ENCODE measurements at places on chromosomes 2 and 18.

GRCh38 chr2:20012282-20013125 is at the start of gene MATN3:
Gene MATN3 (minus strand): TSS chr2:20012668. CDS start chr2:20012631, 37 bp downstream.
- no peak for DNase-seq

DNA sequence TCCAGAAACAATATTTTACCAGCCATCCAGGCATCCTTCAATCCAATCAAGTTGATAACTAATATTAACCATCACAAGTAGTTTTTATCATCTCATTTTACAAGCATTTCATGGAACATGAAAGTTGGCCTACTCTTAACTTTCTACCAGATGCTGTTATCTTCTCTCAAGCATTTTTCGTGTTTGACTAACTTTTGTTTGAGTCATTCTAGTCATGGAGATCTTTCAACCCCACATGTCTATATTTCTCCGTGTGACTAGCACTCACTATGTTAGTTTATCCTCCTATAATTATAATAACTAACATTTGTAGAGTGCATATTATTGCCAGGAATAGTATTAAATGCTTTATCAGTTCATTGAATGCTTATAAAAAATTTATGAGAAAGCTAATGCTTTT is 307.0 kb upstream of the CWC22 start:
- no peak for DNase-seq

- DNase-seq, result no peak
Observed at GRCh38 chr2:2182551-2183071, 148.5 kb downstream of the MYT1L start.

DNA sequence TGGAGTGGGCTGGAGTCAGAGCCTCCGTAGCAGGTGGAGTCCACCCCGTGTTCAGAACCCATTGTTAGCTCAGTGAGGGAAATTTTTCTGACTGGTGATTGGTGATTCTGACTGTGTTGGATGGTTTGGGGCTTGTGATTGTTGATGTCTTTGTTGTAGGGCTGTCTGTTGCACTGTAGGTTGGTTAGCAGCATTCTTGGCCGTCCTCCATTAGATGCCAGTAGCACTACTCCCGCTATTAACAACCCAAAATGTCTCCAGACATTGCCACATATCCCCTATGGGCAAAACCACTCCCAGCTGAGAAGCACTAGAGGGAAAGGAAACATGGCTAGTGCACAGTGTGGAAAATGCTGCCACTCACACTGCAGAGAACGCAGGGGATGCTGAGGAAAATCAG is 51.7 kb downstream of the ARMC9 start:
- no peak for DNase-seq

DNA sequence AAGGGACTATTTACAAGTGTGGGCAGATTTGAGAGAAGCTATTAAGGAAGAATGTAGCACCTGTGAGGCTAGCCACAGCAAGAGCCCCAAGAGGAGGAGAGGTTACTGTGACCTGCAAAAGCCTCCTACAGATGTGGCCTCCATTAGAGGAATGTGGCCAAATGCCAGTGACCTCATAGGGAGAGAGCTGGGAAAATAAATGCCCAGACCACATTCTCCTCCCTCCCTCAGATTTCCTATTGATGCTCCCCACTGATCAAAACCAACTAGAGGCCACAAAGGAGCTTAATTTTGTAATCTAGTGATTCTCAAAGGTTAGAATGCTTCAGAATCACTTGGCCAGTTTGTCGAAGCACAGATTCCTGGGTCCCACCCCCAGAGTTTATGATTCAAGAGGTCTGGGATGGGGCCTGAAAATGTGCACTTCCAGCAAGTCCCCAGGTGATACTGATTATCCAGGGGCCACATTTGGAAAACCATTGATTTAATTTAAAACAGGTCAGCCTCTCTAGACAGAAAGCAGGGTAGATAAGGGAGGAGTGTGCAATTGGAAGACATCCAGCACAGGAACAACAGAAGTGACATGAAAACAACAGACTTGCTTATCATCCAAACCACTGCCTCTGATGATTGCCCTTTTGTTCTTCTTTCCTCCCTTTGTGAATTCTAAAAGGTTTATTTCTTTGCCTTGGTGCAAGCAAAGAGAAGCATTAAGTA is 61.2 kb upstream of the RBBP8 start:
- no peak for DNase-seq

- no peak for DNase-seq
Observed at GRCh38 chr2:238945433-238946150, 97.7 kb downstream of the TWIST2 start.

- no peak for DNase-seq
Observed at GRCh38 chr18:905307-905947, 756 bp downstream of the ADCYAP1 start.

DNA sequence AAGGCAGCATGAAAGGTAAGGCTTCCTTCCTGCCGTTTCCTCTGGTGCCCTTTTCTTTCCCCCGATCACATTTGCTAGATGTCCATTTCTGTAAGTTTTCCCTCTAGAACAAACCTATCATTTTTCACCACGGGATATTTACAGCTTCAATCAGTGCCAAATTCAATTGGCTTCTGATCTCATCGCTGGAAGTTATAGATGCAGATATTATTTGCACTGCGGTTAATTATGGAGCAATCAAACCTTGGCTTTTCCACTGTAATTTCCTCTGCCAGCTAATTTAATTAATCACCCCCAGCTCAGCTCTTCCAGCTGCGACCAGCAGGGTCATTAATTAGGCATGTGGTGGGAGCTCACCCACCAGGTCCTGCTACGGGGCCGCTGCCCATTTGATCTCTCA is 86.1 kb downstream of the GBX2 start:
- no peak for DNase-seq

- DNase-seq, result no peak
Observed at GRCh38 chr2:11026286-11026921, 114.7 kb downstream of the KCNF1 start.

GRCh38 chr2:27652341-27652740 is 11.1 kb downstream of the SUPT7L start:
- no peak for DNase-seq

- no peak for DNase-seq
Observed at GRCh38 chr18:46715062-46715461, 41.8 kb downstream of the ST8SIA5 start.

DNA sequence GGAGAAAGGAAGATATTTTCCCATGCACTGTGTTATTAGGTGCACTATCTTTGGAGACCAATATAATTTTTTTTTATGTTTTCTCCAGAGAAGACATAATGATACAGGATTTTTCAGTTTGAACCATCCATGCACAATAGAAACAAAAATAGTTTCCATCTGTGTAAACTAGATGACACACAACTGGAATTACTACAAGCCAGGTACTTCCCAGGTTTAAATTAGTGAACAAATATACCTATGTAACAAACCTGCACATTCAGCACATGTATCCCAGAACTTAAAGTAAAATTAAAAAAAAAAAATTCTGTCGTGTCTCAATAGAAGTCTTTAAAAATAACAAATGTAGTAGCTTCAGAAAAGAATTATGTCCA is 1616.8 kb upstream of the ACVR2A start:
- no peak for DNase-seq

DNA sequence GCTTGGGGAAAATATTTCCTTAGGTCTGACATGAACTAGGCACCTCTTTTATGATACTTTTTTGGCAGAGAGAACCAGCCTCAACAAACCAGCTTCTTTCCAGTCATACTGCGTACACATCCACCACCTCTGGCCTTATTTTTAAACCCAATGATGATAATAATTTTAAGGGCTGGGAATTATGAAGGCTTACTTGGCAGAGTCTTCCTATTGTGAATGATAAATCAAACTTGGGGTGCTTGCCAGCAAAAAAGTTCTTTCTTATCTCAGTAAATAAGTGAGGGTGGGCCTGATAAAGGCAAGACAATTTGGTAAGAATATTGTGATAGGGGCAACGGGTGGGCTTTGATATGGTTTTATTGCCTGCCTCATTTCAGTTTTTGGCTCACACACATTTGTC is 1230.2 kb upstream of the ZEB2 start:
- no peak for DNase-seq

All from CD4-positive, alpha-beta T cell treated with Interleukin-1 beta for 1 hour (primary cell).